ENCODE measurements at places on chromosomes 5 and 9. TPM values are rescaled to one million over a fixed set of nuclear protein-coding genes. Genes with fewer than 3 reads are reported as not detected.

ADAMTS2 gene
- polyA plus RNA-seq = not detected

ANKRD31 gene
- polyA plus RNA-seq = 0.33 TPM

PCDHGC5 gene
- not detected for polyA plus RNA-seq

NIPAL4 gene
- not detected for polyA plus RNA-seq

NR5A1 gene
- polyA plus RNA-seq = not detected

DNA sequence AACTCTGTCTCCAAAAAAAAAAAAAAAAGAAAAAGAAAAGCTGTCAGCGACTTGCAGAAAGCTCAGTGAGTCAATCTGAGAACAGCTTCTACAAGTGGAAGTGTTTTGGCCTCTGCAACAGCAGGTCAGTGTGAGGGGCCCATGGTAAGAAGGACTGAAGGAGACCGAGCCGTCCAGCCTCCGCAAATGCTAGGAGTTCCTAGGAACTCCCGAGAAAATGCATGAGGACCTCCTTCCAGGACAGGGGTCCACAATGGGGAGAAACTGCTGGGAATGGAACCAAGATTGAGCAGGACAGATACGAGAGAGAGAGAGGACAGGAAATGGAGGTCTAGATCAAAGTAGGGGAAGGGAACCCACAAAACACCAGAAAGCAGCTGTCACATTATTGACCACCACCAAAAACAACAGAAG is 180.5 kb downstream of the CRB2 start:
- no peaks in the 10 kb centered on the region for H3K4me1 ChIP-seq
- no peak overlapping the region for H3K27ac ChIP-seq
- DNase-seq = no peak
- H3K4me3 ChIP-seq = no peak overlapping the region

DNA sequence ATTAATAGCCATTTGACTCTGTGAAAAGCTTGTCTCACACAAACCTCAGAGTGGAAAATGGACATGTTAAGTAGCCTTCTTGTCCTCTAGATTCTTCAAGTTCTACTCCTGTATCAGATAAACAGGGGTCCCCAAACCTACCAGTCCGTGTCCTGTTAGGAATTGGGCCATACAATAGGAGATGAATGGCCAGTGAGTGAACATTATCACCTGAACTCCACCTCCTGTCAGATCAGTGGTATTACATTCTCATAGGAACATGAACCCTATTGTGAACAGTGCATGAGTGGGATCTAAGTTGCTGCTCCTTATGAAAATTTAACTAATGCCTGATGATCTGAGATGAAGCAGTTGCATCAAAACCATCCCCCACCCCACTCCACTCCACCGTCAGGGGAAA is 136.3 kb downstream of the TMEM232 start:
- H3K4me3 ChIP-seq = no peak overlapping the region
- no peaks in the 10 kb centered on the region for H3K4me1 ChIP-seq
- no peaks in the 10 kb centered on the region for H3K27me3 ChIP-seq
- H3K36me3 ChIP-seq = no peaks in the 10 kb centered on the region

GRCh38 chr9:127163409-127163808 is 41.0 kb upstream of the ANGPTL2 start:
- H3K4me3 ChIP-seq = no peak overlapping the region
- no peaks in the 10 kb centered on the region for H3K36me3 ChIP-seq
- no peak for DNase-seq
- no peaks in the 10 kb centered on the region for H3K4me1 ChIP-seq
